ENCODE measurements at places on chromosomes 2 and 18. TPM values are rescaled to one million over a fixed set of nuclear protein-coding genes. Genes with fewer than 3 reads are reported as not detected.

- no peaks in the 10 kb centered on the region for H3K36me3 ChIP-seq
- no peak overlapping the region for H3K4me3 ChIP-seq
Observed at GRCh38 chr2:75022516-75022915, 64.1 kb downstream of the POLE4 start.

DNA sequence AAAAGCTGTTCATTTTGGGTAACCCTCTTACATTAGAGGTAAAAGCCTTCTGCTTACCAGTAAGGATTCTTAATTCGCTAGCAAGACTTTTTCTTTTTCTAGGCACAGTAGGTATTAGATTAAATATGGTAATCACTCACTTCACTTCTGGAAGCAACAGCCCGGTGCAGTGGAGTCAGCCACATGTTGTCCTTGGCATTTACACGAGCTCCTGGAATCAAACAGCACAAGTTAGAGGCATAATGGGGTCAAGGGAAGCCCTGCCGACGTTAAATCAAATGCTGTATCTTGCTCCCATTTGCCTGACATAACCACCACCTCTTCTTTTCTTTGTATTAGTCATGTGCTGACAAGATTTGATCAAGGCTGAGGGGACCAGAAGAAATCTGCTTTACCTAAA, 174.1 kb downstream of the ANKRD44 start:
- H3K4me3 ChIP-seq: no peak overlapping the region
- H3K27me3 ChIP-seq: no peaks in the 10 kb centered on the region
- H3K4me1 ChIP-seq: no peaks in the 10 kb centered on the region

DNA sequence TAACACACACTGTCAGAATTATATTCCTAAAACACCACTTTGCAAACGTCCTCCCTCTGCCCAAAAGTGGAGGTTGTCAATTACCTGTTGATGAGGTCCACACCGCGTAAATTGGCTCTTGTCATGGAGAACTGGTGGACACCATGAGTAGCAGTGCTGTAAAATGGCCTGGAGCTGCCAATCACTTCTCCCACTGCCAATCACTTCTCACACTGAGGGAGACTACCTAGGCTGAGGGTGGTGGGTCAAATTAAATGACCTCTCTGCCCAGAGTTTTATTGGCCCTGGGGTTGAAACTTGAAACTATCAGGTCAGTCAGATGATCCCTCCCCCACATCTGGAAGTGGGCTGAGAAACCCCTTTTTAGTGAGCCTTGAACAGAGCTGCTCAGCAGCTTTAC, 89.6 kb downstream of the SOWAHC start:
- no peak overlapping the region for H3K27ac ChIP-seq
- H3K27me3 ChIP-seq: no peaks in the 10 kb centered on the region
- peaks cover 24% of the 10 kb centered on the region for H3K4me1 ChIP-seq

- no peak overlapping the region for H3K4me3 ChIP-seq
- no peaks in the 10 kb centered on the region for H3K4me1 ChIP-seq
- H3K36me3 ChIP-seq: no peaks in the 10 kb centered on the region
- no peaks in the 10 kb centered on the region for H3K27me3 ChIP-seq
Observed at GRCh38 chr2:191664823-191665677, 12.9 kb upstream of the NABP1 start.

DNA sequence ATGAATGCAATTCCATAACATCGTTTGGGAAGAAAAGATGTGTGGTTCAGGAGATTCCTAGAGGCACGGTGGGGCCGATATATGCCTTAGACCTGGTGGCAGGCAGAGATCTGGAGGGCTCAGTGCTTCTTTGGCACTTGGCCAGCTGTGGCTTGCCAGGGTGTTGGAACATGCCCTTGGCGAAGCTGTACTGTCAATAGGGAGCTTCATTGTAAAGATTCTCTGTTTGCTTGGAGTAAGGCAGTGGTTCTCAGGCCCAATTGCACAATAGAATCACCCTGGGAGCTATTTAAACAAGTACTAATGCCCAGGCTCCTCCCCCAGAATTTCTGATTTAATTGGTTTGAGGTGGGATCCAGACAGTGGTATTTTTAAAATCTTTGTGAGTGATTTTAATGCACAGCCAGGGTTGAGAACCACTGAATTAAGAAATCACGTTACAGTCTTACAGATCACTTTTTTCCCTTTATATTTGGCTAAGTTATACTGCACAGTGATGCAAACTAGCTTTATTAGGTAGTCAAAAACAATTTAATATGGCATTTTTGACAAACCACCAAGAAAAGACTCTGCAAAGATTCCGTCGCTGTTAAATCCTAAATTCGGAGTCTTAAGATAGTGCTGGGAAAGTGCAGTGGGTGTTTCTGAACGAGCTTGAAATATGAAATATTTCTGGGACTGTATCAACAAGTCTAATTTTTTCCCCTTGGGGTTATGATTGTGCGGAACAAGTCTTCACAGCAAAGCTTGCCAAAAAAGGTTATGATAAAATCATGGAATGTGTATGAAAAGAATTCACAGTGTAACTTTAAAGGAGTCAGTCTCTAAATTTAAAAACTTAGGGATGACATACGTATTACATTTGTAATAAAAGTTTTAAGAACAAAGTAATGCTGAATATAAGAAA, 78.0 kb downstream of the CRIM1 start:
- H3K27me3 ChIP-seq: no peaks in the 10 kb centered on the region
- no peaks in the 10 kb centered on the region for H3K36me3 ChIP-seq
- DNase-seq: no peak
- peaks cover 26% of the 10 kb centered on the region for H3K4me1 ChIP-seq
- no peak overlapping the region for H3K4me3 ChIP-seq
- H3K27ac ChIP-seq: peak overlapping the region; percentile 35

- no peak overlapping the region for H3K27ac ChIP-seq
- no peaks in the 10 kb centered on the region for H3K36me3 ChIP-seq
- no peaks in the 10 kb centered on the region for H3K27me3 ChIP-seq
- DNase-seq: no peak
- no peak overlapping the region for H3K4me3 ChIP-seq
Observed at GRCh38 chr18:12766986-12767433, 64.2 kb downstream of the PSMG2 start.

- H3K4me1 ChIP-seq: no peaks in the 10 kb centered on the region
- H3K27ac ChIP-seq: no peak overlapping the region
- peak; percentile 60 for DNase-seq
- H3K27me3 ChIP-seq: no peaks in the 10 kb centered on the region
Observed at GRCh38 chr18:67104700-67105284, 411.7 kb downstream of the DSEL start.

- no peaks in the 10 kb centered on the region for H3K4me1 ChIP-seq
- H3K4me3 ChIP-seq: no peak overlapping the region
- no peaks in the 10 kb centered on the region for H3K27me3 ChIP-seq
- no peak for DNase-seq
Observed at GRCh38 chr2:161982548-161983330, 91.3 kb downstream of the DPP4 start.

GRCh38 chr18:54260396-54261072, 8.8 kb upstream of the POLI start:
- DNase-seq: no peak
- no peaks in the 10 kb centered on the region for H3K4me1 ChIP-seq
- H3K4me3 ChIP-seq: no peak overlapping the region
- peak overlapping the region; percentile 12 for H3K27ac ChIP-seq
- H3K36me3 ChIP-seq: no peaks in the 10 kb centered on the region

- no peak overlapping the region for H3K4me3 ChIP-seq
- peak overlapping the region; percentile 25 for H3K27ac ChIP-seq
- H3K27me3 ChIP-seq: no peaks in the 10 kb centered on the region
- DNase-seq: no peak
Observed at GRCh38 chr18:76458522-76459311, 36.3 kb downstream of the ZNF516 start.

GRCh38 chr2:204109681-204110080, 173.1 kb downstream of the ICOS start:
- peaks cover 8% of the 10 kb centered on the region for H3K4me1 ChIP-seq
- no peak overlapping the region for H3K4me3 ChIP-seq
- DNase-seq: peak; percentile 28
- H3K36me3 ChIP-seq: no peaks in the 10 kb centered on the region

GRCh38 chr2:140508756-140509155, 1622.1 kb downstream of the LRP1B start:
- H3K27me3 ChIP-seq: no peaks in the 10 kb centered on the region
- no peak for DNase-seq
- H3K4me1 ChIP-seq: no peaks in the 10 kb centered on the region
- no peaks in the 10 kb centered on the region for H3K36me3 ChIP-seq
- no peak overlapping the region for H3K4me3 ChIP-seq

- H3K4me3 ChIP-seq: no peak overlapping the region
- peaks cover 18% of the 10 kb centered on the region for H3K4me1 ChIP-seq
- H3K36me3 ChIP-seq: no peaks in the 10 kb centered on the region
- no peaks in the 10 kb centered on the region for H3K27me3 ChIP-seq
- no peak overlapping the region for H3K27ac ChIP-seq
Observed at GRCh38 chr18:64401268-64402060, 252.6 kb upstream of the LINC00305 start.

DNA sequence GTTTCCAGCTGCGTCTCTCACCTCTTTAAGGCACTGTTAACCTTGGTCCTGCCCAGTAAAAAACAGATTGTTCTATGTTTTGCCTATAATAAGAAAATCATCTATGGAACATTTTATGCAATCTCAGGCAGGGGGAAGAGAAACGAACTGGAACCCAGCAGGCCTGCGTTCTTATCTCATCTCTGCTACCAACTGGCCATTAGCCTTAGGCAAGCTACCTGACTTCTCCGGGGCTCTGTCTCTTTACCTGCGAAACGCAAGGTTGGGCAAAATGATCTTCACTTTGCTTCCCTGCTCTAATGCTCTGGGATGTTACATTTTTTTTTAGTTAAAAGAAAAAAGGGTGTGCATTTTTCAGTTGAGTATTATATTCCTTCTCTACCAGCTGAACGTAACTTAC, 70.5 kb upstream of the WIPF1 start:
- H3K4me3 ChIP-seq: no peak overlapping the region
- DNase-seq: no peak
- H3K4me1 ChIP-seq: no peaks in the 10 kb centered on the region
- no peaks in the 10 kb centered on the region for H3K27me3 ChIP-seq
- H3K27ac ChIP-seq: no peak overlapping the region
- H3K36me3 ChIP-seq: peaks cover 10% of the 10 kb centered on the region

DNA sequence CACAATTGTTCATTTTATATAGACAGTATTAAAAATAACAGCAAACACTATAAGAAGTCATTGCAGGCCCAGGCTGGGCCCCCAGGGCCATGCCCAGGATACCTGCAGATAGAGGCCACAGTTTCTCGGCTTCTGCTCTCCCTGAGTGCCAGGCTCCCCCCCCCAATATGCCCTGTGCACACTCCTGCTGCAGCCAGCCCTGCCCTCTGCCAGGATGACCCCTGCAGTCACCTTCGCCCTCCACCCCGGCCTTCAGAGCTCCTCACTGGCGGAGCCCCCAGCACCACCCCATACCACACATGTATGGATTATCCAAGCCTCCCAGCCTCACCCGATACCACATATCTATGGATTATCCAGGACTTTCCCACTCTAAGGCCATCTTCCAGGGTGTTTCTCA, 104.5 kb downstream of the TPO start:
- H3K4me1 ChIP-seq: no peaks in the 10 kb centered on the region
- no peak overlapping the region for H3K27ac ChIP-seq
- H3K36me3 ChIP-seq: no peaks in the 10 kb centered on the region

DNA sequence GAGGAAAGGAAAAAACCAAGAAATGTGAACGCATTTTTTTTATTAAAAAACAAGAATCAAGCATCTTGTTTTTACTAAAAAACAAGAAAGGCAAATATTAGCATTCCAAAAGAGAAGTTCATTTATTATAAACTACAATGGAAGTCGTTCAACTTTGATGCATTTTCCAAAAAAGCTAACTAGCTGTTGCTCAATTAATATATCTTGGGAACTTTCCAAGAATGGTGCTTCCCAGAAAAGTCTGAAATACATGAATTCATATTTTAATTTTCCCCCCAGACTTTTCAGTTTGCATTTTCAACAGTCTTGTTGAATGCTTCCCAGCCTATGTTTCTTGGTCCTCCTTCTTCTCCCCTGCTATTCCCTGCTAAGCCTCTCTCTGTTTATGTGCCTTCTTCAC, 7.5 kb upstream of the RND3 start:
- H3K27me3 ChIP-seq: no peaks in the 10 kb centered on the region
- no peaks in the 10 kb centered on the region for H3K36me3 ChIP-seq
- H3K27ac ChIP-seq: no peak overlapping the region
- peaks cover 4% of the 10 kb centered on the region for H3K4me1 ChIP-seq

- H3K4me3 ChIP-seq: no peak overlapping the region
- no peaks in the 10 kb centered on the region for H3K36me3 ChIP-seq
- no peaks in the 10 kb centered on the region for H3K27me3 ChIP-seq
- no peak overlapping the region for H3K27ac ChIP-seq
- peaks cover 15% of the 10 kb centered on the region for H3K4me1 ChIP-seq
Observed at GRCh38 chr18:35185771-35186170, 55.1 kb upstream of the ZNF397 start.

DNA sequence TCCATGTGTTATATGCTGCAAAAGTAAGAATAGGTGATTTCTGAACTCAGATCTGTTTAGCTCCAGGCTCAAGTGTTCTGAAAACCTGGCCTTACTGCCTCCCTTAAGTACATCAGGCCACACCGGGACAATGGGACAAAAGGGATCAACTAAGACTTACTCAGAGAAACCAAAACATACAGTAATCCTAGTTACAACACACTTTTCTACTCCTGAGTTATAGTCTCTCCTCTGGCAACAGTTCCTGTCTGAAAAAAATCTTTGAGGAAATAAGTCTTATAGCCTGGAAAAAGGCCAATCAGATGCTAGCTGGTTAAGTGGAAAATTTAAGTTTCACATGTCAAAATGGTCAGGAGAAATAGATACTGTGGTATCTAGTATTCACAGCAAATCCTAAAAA, 5.6 kb downstream of the METTL5 start:
- no peak for DNase-seq
- no peak overlapping the region for H3K4me3 ChIP-seq
- H3K27ac ChIP-seq: no peak overlapping the region
- no peaks in the 10 kb centered on the region for H3K27me3 ChIP-seq
- H3K36me3 ChIP-seq: peaks cover 12% of the 10 kb centered on the region

DNA sequence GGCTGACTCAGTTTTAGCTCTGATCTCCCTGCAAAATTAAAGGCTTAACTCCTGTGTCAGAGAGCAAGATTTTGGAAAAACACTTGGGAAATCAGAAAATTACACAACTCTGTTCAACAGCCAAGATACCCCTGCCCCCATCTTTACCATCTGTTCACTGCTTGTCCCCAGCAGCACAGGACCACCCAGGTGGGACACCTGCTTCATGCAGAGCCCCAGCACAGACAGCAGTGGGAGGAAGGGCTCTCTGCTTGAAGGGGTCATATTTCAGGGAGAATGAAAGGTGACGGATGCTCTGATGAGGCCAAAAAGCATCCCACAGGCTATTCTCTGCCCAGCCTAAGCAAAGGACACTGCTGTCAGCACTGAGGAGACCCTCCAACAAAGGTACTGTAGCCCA, 584.6 kb upstream of the KLHL29 start:
- H3K36me3 ChIP-seq: no peaks in the 10 kb centered on the region
- no peak overlapping the region for H3K4me3 ChIP-seq
- H3K4me1 ChIP-seq: no peaks in the 10 kb centered on the region
- DNase-seq: peak; percentile 1
- no peak overlapping the region for H3K27ac ChIP-seq
- no peaks in the 10 kb centered on the region for H3K27me3 ChIP-seq

- no peaks in the 10 kb centered on the region for H3K27me3 ChIP-seq
- no peak for DNase-seq
- H3K4me3 ChIP-seq: no peak overlapping the region
- no peak overlapping the region for H3K27ac ChIP-seq
Observed at GRCh38 chr18:42752916-42753315, 362.6 kb downstream of the RIT2 start.

Gene ADCYAP1
- total RNA-seq: 0.12 TPM

Gene RFTN2
- 22.6 TPM for total RNA-seq

Gene EGR4
- total RNA-seq: not detected

Gene SLC38A11
- total RNA-seq: 1.2 TPM

Gene RAB17
- total RNA-seq: 44.9 TPM

Gene DSG1
- total RNA-seq: not detected

Gene RGPD3
- 0.09 TPM for total RNA-seq

Gene CNDP1
- not detected for total RNA-seq

Gene GCG
- total RNA-seq: not detected

All from lung (tissue), 17 donors.